Pericardium fibroblast (primary cell): ENCODE measurements at places on chromosomes 16 and 17. TPM values are rescaled to one million over a fixed set of nuclear protein-coding genes. Genes with fewer than 3 reads are reported as not detected.

The EPX gene
- not detected in 2 replicates for total RNA-seq

The KRT9 gene
- not detected in 2 replicates for total RNA-seq

The CCDC78 gene
- 0.94 and 2.1 TPM in 2 replicates for total RNA-seq

The HCRT gene
- not detected in 2 replicates for total RNA-seq

The CD300A gene
- not detected in 2 replicates for total RNA-seq

The ZFP3 gene
- 1.4 and 1.8 TPM in 2 replicates for total RNA-seq

The ATF7IP2 gene
- total RNA-seq: 1.4 and 3.1 TPM in 2 replicates

The ASB16 gene
- total RNA-seq: not detected in 2 replicates

The DHRS7C gene
- total RNA-seq: not detected in 2 replicates

The CACNG5 gene
- total RNA-seq: not detected in 2 replicates

The TBC1D3I gene
- not detected in 2 replicates for total RNA-seq

The CACNG1 gene
- 0.51 TPM in 1 of 2 replicates, not detected in the other for total RNA-seq
